ENCODE measurements at places on chromosomes 3 and 15.

- no peak for DNase-seq
Observed at GRCh38 chr3:4993276-4994143, 14.3 kb downstream of the BHLHE40 start.

DNA sequence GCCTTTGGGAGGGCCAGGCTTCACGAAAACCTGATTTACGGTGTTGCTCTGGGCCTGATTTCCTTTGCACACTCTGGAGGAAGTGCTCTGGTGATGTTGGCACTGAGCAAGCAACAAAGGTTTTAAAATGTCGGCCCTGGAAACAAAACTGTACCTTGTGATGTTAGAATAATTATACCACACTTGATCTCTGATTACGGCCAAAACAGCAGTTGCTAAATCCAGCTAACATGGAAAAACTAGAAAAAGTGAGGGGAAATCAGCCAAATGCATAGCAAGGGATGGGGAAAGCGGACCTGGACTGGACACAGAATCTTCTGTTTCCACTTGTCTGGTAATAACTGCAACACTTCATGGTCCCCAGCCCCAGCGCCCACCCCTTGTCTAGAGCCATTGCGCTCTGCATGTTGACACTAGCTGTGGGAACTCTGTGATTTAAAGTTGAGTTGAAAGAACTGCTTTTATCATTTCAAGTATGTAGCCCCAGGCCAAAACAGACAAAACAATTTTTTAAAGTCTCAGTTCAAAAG lies 120.1 kb downstream of the VGLL4 start:
- DNase-seq, result no peak

- no peak for DNase-seq
Observed at GRCh38 chr3:157026091-157026490, 133.9 kb downstream of the CCNL1 start.

GRCh38 chr15:64804619-64805018 lies 20.8 kb downstream of the PIF1 start:
- DNase-seq, result no peak

DNA sequence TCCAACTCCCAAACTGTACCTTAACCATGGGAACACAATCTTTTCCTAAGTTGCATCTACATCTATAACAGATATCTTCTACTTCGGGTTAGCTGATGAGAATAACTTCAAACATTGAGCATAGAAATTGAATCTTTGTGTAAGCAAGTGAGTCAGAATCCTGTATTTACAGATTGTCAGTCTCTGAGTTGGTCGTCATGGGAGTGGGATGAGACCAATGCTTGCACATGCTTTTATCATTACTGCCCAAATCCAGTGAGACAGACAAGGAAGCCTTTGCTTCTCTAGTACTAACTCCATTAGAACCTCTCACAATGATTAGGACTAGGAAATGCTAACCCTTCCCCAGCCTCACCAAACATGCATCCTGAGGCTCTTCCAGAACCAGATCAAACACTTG lies 587.1 kb upstream of the ZNF717 start:
- no peak for DNase-seq

GRCh38 chr3:194058189-194058571 lies 77.8 kb upstream of the HES1 start:
- DNase-seq, result peak; percentile 52

DNA sequence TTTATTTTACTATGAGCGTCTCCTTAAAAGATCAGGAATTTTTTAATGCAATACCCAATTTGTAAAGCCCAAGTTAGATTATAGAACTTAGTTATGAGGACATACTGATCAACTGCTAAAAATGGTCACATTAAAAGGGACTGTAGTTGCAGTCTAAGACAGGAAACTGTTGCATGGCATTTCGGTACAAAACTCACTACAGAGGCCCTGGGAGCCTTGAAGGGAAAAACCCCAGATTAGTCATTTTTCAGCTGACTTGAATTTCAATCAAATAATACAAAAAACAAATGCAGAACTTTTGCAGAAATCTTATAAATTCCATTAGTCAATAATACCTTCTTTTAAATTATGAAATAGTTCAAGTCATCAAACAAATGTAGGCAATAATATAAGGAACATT lies 6.9 kb upstream of the PTX3 start:
- DNase-seq, result no peak

GRCh38 chr3:55683666-55684270 lies 196.7 kb upstream of the WNT5A start:
- no peak for DNase-seq

DNA sequence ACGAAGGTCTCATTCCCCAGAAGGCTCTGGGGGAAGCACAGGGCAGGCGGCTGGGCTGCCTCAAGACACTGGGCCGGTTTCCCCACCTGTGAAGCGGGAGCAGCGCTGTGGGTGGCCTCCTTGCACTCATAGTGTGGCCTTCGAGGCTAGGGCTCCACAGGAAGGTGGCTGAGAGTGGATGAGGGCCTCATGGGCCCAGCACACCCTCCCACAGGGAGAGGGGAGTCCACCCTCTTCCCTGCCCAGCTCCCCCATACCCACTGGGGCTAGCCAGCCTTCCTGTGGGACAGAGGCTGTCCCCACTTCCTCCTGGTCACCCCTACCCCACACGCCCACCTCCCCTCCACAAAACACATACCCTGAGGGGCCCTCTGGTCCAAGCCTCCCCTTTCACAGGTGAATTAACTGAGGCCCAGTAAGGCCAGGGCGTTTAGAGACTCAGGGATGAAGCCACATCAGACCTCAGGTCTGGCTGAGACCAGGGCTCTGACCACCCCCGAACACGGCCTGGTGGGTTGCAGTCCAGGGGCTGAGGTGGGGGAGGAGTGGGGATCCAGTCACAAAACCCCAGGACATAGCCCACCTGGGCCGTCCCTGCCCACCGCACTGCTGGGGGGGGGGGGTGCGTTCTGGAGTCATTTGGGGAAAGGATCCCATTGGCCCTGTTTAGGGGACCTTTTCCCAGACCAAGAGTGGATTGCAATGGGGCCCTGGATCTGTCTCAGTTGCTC lies 1.1 kb downstream of the ANPEP start:
- no peak for DNase-seq

- no peak for DNase-seq
Observed at GRCh38 chr3:57743496-57743895, 12.6 kb upstream of the SLMAP start.

GRCh38 chr3:193797566-193797965 lies 204.6 kb downstream of the OPA1 start:
- DNase-seq, result no peak

DNA sequence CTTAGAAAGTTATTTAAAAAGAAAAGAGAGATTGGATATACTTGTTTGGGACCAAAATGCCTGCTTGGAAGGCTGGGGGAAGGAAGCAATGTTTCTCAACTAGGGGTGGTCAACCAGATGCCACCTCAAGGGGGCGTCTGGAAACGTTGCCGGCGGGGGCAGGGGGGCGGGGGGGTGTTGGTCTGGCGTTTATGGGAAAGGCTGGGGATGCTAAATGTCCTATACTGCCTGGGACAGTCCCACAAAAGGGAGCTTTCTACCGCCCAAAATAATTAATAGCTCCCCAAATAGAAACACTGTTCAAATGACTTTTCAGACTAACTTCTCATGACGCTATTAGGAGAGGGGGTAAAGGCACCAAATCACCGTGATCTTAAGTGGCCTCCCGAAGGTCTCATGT lies 2.2 kb downstream of the POLG start:
- no peak for DNase-seq

- no peak for DNase-seq
Observed at GRCh38 chr3:154786724-154787123, 293.4 kb upstream of the MME start.

DNA sequence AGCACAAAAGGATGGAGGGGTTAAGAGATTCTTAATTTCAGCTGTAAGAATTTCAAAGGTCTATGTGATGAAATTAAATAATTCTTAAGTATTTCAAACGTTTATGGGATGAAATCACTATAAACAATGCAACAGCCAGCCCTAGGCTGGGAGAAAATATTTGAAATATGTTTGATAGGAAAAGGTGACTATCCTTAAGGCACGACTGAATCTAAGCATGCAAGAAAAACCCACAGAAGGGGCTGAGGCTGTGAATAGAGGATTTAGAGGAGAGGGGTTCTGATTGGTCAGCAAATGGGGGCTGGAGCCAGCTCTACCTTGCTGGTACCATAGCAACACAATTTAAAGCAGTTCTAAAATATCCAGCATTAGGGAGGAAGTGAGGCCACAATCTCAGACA lies 220.8 kb upstream of the ATP10A start:
- no peak for DNase-seq

DNA sequence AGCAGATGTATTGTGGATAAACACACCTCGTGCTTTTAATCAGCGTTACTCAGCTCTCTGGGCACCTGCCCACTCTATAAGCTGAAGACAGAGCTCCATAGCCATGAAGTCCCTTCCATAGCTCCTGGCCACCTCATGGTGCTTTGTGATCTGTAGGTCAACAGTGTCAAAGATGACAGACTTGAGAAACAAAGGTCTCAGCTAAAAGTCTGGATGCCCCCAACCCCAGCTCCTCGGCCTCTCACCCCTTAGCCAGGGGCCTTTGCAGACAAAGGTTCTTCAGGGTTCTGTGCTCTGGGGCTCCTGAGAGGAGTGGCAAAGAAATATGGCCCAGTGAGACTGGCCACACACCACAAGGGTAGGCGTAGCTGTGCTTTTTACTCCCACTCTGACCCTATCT lies 168.6 kb downstream of the KLF13 start:
- no peak for DNase-seq

DNA sequence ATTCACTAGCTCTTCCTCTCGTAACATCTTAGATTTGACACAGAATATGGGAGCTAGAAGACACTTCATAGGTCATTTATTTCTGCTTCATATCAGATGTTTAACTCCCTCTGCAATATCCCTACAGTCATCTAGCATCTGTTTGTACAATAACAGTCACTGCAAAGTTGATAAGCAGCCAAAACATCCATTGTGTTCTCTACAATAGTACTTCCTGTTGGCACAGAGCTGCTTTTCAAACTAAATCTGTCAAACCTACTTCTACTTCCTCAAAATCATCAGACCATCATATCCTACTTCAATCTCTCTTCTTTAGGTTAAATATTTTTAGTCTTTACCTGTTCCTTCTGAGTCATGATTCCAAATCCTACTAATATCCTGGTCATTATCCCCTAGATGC lies 233.2 kb downstream of the FGF12 start:
- no peak for DNase-seq

DNA sequence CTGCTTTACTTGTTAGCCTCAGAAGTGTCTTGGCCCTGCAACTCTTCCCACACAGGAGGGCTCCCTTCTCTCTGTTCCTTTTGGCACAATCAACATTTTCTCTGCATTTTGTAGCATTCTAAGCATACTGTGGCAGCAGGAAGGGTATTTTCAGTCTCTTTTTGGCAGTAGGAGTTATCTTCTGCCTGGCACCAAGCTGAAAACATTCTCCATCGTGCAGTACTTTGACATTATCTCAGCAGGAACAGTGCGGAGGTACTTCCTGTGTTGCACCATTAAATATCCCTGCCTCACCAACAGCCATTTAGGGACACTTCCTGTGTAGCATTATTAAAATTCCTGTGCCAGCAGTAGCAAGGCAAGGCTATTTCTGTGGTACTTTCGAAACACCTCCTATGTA lies 233.2 kb upstream of the SEMA6D start:
- no peak for DNase-seq

GRCh38 chr3:124381575-124382333 lies 348.5 kb upstream of the UMPS start:
- DNase-seq, result no peak

Measured in stimulated activated CD4-positive, alpha-beta T cell treated with anti-CD3 and anti-CD28 coated beads, Interleukin-15, amount 100 ng/mL, for 24 hours (primary cell).